H7 (cell line): ENCODE measurements at places on chromosomes 13 and 19. TPM values are rescaled to one million over a fixed set of nuclear protein-coding genes. Genes with fewer than 3 reads are reported as not detected.

Gene ERCC5
- total RNA-seq: 24.4 and 26.8 TPM in 2 replicates

Gene TMEM86B
- 1.2 and 1.7 TPM in 2 replicates for total RNA-seq

Gene TEX29
- total RNA-seq: 0.22 TPM in 1 of 2 replicates, not detected in the other

Gene DBP
- total RNA-seq: 11.2 and 18.2 TPM in 2 replicates

Gene UBE2L5
- total RNA-seq: not detected in 2 replicates

Gene GJB6
- not detected in 2 replicates for total RNA-seq
